MM.1S (cell line): ENCODE measurements at places on chromosomes 5 and 9.

DNA sequence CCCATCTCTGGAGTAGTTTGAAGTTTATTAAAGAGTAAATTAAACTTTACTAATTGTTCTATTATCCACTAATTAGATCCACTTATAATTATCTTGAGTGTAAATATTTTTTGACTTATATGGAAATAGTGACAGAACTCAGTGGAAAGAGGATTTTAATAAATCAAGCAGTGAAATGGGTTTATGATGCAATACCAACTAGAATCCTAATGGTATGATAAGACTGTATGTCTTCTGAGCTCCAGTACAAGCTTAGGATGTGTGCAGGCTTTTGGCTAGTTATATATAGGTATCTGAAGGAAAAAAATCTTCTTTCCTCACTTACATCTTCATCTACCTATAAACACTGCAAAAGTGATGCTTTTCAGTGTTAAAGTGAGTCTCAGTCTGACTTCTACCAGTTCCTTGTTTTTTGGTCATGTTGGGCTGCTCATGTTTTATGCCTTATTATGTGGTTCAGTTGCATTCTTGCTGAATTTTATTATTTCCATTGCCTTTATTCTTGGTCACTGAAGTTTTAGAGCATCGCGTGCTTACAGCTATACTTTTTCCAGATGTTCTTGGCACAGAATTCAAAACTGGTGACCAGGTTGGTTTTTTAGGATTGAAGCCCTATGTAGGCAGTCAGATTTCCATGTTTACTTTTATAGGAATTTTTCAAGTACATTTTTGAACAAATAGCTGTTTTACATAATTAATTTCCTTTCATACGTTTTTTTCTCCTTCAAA is 30.5 kb downstream of the XRCC4 start:
- H3K27ac ChIP-seq: no peak overlapping the region
- no peak overlapping the region for H3K4me3 ChIP-seq
- H3K36me3 ChIP-seq: no peaks in the 10 kb centered on the region; the same call in 1 of the 2 replicates
- no peaks in the 10 kb centered on the region for H3K27me3 ChIP-seq
- H3K4me1 ChIP-seq: no peaks in the 10 kb centered on the region

DNA sequence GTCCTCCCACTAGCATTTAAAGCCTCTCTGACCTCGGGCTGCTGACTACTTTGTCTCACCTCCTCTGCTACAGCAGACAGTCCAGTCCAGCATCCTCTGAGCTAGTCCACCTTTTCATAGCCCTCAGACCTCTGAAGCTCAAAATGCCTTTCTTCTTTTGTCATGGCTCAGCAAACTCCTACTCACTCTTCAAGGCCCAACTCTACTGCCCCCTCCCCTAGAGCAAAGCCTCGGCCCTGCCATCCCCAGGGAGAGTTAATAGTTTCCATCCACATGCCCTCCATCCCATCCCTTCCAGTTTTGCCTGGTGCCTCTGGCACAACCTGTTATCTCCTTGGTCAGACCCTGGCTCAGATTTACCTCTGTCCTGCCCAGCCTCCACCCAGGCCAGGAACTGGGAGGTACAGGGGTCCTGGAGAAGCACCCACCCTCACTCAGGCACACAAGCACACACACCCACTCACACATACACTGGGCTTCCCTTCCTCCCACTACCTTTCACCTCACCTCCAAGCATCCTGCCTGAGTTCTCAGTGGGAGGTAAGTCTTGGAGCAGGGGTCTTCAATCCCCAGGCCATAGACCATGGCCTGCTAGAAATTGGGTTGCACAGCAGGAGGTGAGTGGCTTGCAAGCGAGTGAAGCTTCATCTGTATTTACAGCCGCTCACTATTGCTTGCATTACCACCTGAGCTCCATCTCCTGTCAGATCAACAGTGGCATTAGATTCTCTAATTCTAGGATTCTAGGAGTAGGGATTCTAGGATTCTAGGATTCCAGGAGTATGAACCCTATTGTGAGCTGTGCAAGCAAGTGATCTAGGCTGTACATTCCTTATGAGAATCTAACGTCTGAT is 18.1 kb downstream of the PDLIM4 start:
- no peak overlapping the region for H3K4me3 ChIP-seq
- H3K36me3 ChIP-seq: no peaks in the 10 kb centered on the region
- DNase-seq: no peak
- H3K4me1 ChIP-seq: no peaks in the 10 kb centered on the region
- no peaks in the 10 kb centered on the region for H3K27me3 ChIP-seq

- no peak for DNase-seq
- H3K4me3 ChIP-seq: no peak overlapping the region
- no peaks in the 10 kb centered on the region for H3K36me3 ChIP-seq
Measured at GRCh38 chr9:73863924-73864323, 633.2 kb upstream of the RORB start.

GRCh38 chr5:7755958-7756357 is 95.0 kb downstream of the CFAP90 start:
- no peak overlapping the region for H3K27ac ChIP-seq
- H3K4me3 ChIP-seq: no peak overlapping the region
- H3K27me3 ChIP-seq: no peaks in the 10 kb centered on the region
- no peaks in the 10 kb centered on the region for H3K4me1 ChIP-seq
- H3K36me3 ChIP-seq: no peaks in the 10 kb centered on the region
- DNase-seq: no peak

DNA sequence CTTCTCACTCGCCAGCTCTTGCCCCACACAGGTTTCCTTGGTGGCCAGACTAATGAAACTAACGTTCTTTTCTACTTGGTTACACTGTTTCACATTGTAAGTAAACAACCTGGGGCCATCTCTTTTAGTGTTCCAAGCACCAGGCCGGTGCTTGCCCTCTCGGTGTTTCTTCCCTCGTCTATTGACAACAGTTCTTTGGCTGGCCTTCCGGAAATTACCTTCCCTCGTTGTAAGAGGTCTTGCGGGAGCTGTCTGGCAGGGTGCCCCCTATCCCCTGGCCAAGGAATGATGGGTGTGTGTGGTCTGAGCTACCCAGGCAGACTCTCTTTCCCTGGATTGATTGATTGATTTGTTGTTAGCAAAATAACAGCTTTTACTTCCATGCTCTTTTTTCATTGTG is 918 bp upstream of the MYMK start:
- H3K4me1 ChIP-seq: no peaks in the 10 kb centered on the region
- no peak for DNase-seq
- peaks cover 96% of the 10 kb centered on the region for H3K27me3 ChIP-seq
- no peak overlapping the region for H3K4me3 ChIP-seq

- H3K36me3 ChIP-seq: no peaks in the 10 kb centered on the region
- H3K4me3 ChIP-seq: peak overlapping the region; percentile 43
- H3K27ac ChIP-seq: peak overlapping the region; percentile 70
- H3K27me3 ChIP-seq: no peaks in the 10 kb centered on the region
Measured at GRCh38 chr9:125820100-125820804, 73.1 kb downstream of the PBX3 start.

DNA sequence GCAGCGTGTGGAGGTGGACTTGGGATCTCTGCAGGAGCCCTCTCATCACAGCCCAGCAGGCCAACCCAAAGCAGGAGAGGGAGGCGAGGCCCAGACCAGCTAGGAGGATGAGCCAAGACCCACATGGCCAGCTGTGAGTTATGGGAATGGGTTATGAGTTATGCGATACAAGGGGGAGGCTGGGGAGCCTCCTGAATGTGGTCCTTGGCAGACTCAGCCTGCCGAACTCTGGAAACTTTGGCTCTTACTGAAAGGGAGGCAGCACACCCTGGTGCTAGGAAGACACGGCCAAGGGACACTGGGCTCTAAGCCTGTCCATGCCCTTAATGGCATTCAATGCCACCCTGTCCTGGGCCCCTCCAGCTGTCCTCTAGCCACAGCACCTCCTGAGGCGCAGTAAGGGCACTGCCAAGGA is 7.7 kb upstream of the VAV2 start:
- DNase-seq: no peak
- no peak overlapping the region for H3K27ac ChIP-seq
- H3K36me3 ChIP-seq: no peaks in the 10 kb centered on the region
- H3K4me3 ChIP-seq: no peak overlapping the region

GRCh38 chr5:55445791-55446190 is 89.0 kb downstream of the PLPP1 start:
- H3K27me3 ChIP-seq: no peaks in the 10 kb centered on the region
- DNase-seq: no peak
- no peak overlapping the region for H3K27ac ChIP-seq
- H3K4me1 ChIP-seq: no peaks in the 10 kb centered on the region

DNA sequence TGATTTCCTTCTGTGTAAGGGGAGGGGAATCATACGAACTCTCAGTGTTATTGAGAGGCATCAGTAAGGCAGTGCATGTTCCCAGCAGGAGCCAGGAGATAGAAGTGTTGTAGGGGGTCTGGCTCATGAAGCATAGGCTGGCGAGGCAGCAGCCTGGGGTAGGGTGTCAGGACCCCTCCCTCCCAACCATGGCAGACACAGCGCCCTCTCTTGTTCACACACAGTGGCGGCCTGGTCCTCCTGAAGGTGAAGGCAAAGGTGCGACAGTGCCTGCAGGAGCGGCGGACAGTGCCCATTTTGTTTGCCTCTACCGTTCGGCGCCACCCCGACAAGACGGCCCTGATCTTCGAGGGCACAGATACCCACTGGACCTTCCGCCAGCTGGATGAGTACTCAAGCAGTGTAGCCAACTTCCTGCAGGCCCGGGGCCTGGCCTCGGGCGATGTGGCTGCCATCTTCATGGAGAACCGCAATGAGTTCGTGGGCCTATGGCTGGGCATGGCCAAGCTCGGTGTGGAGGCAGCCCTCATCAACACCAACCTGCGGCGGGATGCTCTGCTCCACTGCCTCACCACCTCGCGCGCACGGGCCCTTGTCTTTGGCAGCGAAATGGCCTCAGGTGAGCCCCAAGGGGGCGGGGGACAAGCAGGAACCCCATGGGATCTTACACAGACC is 4.7 kb downstream of the SLC27A4 start:
- H3K4me1 ChIP-seq: no peaks in the 10 kb centered on the region
- DNase-seq: no peak
- H3K27ac ChIP-seq: no peak overlapping the region
- H3K27me3 ChIP-seq: no peaks in the 10 kb centered on the region
- no peaks in the 10 kb centered on the region for H3K36me3 ChIP-seq
- no peak overlapping the region for H3K4me3 ChIP-seq

DNA sequence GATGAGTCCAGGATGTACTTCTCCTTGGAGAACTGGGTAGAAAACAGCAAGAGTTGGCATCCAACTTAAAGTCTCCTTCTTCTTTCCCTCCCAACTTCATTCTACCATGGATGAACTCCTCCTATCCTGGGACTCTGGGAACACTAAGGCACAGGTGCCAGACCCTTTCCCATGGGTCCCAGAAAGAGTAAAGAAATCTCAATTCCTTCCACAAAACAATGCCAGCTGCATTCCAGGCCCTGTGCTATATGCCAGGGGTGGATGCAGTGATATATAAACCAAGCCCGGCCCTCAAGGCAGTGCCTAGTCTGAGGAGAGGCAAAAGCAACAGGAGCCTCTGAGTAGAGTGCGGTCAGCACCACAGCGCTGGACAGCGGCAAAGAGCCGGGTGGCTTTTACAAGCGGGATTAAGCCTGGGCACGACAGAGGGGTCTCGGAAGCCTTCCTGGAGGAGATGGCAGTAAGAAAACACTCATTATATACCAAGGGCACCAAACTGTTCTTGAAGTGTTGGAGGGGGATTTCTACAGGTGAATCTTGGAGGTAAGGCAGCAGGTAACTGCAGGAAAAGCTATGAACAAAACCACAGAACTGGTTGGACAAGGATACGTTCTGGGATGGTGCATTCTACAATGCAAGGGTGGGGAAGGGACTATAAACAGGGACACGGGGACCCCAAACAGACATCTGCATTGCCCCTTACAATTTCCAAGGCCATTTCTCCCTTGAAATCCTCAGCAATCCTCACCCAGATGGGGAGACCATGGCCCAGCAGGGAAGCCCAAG is 16.4 kb upstream of the TOR2A start:
- H3K27me3 ChIP-seq: no peaks in the 10 kb centered on the region
- H3K27ac ChIP-seq: no peak overlapping the region

DNA sequence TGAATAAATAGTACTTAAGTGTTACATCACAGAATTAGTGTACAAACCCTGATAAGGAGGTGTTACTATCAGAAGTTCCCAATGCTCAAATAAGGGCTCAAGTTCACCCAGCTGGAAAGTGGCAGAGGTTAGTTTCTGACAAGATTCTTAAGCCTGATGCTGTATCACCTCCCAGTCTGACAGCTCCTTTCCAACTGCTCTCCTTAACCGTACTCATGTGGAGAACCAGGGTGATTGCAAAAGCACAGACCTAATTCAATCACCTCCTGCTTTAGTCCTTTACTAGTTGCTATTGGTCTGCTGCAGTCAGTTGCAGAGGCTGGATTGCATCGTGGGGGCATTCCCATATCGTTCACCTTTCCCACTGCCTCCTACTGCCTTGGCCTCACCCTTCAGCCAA is 100.4 kb upstream of the ZNF618 start:
- no peaks in the 10 kb centered on the region for H3K36me3 ChIP-seq
- H3K27me3 ChIP-seq: no peaks in the 10 kb centered on the region
- no peak for DNase-seq
- H3K4me1 ChIP-seq: no peaks in the 10 kb centered on the region

GRCh38 chr5:60810438-60811085 is 33.5 kb downstream of the ELOVL7 start:
- DNase-seq: no peak
- H3K36me3 ChIP-seq: no peaks in the 10 kb centered on the region
- H3K27me3 ChIP-seq: no peaks in the 10 kb centered on the region
- H3K27ac ChIP-seq: no peak overlapping the region
- no peak overlapping the region for H3K4me3 ChIP-seq

DNA sequence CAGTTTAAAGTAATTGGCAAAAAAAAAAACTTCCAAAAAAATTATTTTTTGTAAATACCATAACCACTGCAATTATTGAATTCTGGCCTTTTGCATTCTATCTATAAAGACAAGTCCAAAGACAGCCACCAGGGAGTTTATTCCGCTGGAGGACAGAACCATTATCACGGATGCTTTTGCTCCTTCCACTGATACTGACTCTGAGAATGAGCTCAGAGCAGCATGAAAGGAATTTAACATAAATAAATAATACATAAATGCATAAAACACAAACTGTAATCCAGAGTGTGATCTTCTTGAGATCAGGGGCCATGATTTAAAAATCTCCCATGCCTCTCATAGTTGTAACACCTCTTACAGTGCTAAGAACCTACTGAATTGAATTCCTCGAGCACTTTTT is 264.8 kb downstream of the ARRDC3 start:
- no peak overlapping the region for H3K27ac ChIP-seq
- no peak for DNase-seq
- H3K4me1 ChIP-seq: no peaks in the 10 kb centered on the region
- H3K27me3 ChIP-seq: no peaks in the 10 kb centered on the region
- no peaks in the 10 kb centered on the region for H3K36me3 ChIP-seq
- no peak overlapping the region for H3K4me3 ChIP-seq

GRCh38 chr5:145787001-145787400 is 48.1 kb downstream of the PRELID2 start:
- H3K27me3 ChIP-seq: no peaks in the 10 kb centered on the region
- no peaks in the 10 kb centered on the region for H3K36me3 ChIP-seq
- no peaks in the 10 kb centered on the region for H3K4me1 ChIP-seq
- H3K4me3 ChIP-seq: no peak overlapping the region
- no peak overlapping the region for H3K27ac ChIP-seq

DNA sequence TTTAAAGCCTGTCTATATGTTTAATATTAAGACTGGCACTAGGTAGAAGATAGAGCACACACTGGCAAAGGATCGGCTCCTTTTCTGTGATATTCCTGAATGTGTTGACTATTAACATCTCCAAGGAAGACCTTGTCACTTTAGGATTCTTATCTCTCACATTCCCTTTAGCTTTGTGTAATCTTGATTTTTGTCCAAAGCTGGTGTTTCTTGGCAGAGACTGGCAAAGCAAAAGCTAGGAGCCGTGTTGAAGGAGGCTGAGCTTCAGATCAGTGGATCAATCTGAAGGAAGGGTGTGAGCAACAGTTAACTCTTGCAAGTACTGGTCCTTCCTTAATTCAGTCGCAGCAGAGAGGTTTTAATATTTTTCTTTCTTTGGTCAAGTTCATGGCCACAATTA is 830.4 kb upstream of the ZNF608 start:
- DNase-seq: no peak
- no peaks in the 10 kb centered on the region for H3K4me1 ChIP-seq
- H3K27me3 ChIP-seq: no peaks in the 10 kb centered on the region
- H3K4me3 ChIP-seq: no peak overlapping the region
- H3K36me3 ChIP-seq: no peaks in the 10 kb centered on the region
